Stimulated activated CD8-positive, alpha-beta memory T cell treated with anti-CD3 and anti-CD28 coated beads, Interleukin-4, amount 100 ng/mL, for 24 hours (primary cell): ENCODE measurements at places on chromosomes 4 and X.

GRCh38 chr4:141463678-141464077 lies 172.7 kb upstream of the IL15 start:
- no peak for DNase-seq

GRCh38 chr4:74874753-74875367 lies 58.1 kb upstream of the PARM1 start:
- DNase-seq = no peak

DNA sequence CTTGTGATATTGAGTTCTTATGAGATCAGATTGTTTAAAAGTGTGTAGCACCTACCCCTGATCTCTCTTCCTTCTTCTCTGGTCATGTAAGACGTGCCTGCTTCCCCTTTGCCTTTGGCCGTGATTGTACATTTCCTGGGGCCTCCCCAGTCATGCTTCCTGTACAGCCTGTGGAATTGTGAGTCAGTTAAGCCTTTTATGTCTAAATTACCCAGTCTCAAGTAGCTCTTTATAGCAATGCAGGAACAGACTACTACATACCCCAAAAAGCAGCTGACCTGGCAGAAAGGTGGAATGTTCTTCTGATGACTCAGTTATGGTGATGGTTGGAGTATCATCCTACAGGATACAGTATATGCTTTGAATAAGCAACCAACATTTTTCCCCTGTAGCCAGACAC lies 11.4 kb upstream of the MCUB start:
- DNase-seq = no peak

DNA sequence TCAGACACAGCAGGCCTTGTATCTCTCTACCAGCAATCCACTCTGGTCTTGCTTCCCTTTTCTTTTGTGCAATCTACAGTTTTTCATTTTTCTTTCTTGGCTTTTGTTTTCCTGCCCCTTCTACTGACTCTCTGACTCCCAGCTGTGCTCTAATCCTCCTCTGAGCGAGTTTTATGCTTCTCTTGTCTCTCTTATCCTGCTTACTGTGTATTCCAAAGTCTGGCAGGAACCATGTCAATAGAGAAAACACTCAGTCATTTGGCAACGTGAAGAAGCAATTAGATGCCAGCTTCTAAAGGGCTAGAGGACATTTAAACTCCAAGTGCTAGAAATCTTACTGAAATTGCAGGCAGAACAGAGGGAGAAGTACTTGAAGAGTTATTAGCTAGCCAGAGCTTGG lies 984.6 kb upstream of the TENM3 start:
- DNase-seq = no peak

GRCh38 chr4:56164907-56165306 lies 216.2 kb downstream of the CEP135 start:
- DNase-seq = no peak

- DNase-seq = no peak
Measured at GRCh38 chr4:22667332-22667940, 25.3 kb upstream of the GBA3 start.

DNA sequence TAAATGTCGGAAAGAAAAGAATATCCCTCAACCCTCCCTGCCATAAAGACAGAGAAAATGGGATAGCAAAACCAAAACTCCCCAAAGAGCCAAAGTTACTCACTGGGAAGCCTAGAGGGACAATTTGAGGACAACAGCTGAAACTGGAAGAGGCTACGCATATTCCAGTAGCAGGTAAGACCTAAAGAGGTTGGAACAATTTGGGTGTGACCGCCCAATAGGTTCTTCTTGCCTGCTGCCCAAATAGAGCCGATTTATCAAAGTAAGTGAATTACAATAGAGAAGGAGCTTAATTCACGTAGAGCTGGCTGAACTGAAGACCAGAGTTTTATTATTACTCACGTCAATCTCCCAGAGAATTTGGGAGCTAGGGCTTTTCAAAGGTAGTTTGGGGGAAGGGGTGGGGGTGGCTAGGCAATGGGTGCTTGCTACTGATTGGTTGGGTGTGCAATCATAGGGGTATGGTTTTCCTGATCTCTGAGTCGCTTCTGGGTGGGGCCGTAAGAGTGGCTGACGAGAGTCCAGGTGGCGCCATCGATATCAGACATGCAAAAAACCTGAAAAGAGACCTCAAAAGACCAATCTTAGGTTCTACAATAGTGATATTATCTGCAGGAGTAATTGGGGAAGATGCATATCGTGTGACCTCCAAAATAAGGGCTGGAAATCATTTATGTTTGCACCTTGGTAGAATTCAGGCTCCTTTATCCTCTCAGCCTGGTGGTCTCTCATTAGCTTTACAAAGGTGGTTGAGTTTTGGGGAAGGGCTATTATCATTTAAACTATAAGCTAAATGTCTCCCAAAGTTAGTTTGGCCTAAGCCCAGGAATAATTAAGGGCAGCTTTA lies 39.0 kb upstream of the SLC7A3 start:
- no peak for DNase-seq

- DNase-seq = no peak
Measured at GRCh38 chr4:38367642-38368174, 296.3 kb upstream of the KLF3 start.

DNA sequence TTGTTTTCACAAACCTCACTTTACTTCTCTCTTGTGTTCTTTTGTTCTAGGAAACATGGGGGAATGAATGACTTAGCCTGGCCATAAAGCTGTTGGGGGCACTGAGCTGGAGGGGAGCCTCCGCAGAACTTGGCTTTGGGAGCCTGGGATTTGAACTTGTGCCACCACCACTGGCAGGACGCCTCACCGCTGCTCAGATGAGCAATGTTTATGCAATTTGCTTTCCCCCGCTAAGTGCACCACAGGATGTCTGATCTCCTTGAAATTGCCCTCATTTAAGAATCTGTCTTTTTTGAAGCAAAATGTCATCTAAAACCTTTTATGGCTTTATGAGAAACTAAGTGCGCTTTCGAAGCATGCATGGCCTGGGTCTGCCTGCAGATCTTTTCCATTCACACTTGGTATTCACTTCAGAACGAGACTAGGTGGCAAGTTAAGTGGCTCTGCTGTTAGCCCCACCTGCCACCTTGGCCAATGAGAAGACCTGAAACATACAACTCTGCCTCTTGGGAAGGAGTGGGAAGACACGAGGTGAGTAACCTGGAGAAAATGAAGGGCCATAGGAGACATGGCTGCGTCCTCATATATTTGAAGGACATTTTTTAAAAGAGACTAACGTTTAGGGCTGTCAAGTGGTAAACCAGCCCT lies 119.3 kb downstream of the LDB2 start:
- no peak for DNase-seq

GRCh38 chr4:4948370-4948769 lies 70.9 kb downstream of the CYTL1 start:
- no peak for DNase-seq

GRCh38 chr4:183356931-183357675 lies 34.9 kb upstream of the CLDN24 start:
- DNase-seq = no peak

- DNase-seq = no peak
Measured at GRCh38 chr4:76691807-76692582, 205.9 kb downstream of the SOWAHB start.

DNA sequence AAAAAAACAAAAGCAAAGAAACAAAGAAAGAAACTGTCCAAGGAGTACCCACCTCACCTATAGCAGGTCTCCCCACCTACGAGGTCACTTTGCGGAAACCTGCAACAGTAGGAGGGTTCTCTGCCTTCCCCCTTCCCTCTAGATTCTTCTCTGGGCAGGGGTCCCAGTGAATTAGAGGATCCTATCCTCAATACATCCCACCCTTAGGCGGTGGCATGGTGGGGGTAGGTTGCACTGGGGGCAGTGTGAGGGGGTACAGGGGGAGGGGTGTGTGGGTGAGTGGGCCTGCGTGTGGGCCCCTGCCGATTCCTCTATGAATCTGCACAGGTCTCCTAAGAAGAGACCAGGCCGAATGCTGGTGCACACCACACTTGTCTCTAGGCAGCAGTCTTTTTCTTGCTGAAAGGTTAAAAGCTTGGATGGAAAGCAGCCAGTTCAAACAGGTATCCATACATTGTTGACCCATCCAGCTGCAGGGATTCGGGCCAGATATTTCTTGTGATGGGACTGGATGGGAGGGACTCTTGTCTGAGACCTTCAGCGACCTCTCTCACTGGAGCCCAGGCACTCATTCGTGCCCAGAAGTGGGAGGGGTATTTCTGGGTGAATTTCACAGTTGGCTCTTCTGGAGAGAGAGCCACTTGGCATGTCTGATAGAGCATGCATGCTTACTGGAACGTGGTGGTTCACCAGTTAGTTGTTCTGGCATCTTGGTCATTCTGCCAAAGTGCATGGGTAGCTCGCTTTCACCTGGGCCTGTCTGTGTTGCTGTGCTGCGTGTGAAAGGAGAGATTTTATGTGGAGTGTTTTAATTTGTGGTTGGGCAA lies 65.6 kb downstream of the NBDY start:
- no peak for DNase-seq

DNA sequence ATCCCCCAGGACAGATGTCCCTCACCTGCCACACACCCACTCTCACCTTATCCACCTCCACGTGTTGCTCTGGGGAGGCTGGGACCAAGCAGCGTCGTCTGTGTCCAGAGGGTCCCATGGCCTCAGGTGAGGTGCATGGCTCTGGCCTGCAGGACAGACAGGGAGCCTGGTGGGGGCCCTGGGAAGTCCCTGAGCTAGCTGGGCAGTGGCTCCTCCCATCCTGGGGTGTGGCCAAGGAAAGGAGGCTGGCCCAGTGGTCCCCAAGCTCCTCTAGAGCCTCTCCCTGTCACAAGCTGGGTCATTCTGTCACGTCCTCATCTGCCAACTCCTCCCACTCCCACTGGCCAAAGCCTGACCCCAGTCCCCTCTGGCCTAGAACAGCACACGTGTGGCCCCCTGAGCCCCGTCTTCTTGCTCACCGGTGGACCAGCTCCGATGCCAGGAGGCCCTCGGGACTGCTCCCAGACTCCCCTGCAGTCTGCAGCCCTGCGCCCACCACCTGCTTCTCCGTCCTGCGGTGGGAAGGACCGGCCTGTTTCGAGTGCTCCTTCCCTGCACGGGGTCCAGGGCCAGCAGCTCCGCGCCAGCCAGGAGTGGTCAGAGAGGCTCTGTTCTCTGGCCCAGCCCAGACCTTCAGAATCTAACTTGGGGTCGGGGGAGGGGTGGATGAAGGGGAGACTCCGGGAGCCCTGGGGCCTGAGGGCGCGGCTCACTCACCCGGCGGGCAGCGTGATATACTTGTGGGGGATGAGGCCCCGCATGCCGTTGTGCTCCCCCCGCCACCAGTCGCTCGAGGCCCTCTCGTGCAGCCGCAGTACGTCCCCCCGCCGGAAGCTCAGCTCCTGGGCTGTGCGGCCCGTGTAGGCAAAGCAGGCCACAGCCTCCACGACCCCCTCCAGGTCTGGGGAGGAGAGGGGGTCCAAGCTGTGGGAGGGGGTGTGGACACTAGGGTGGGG lies 4.8 kb downstream of the AVPR2 start:
- no peak for DNase-seq

DNA sequence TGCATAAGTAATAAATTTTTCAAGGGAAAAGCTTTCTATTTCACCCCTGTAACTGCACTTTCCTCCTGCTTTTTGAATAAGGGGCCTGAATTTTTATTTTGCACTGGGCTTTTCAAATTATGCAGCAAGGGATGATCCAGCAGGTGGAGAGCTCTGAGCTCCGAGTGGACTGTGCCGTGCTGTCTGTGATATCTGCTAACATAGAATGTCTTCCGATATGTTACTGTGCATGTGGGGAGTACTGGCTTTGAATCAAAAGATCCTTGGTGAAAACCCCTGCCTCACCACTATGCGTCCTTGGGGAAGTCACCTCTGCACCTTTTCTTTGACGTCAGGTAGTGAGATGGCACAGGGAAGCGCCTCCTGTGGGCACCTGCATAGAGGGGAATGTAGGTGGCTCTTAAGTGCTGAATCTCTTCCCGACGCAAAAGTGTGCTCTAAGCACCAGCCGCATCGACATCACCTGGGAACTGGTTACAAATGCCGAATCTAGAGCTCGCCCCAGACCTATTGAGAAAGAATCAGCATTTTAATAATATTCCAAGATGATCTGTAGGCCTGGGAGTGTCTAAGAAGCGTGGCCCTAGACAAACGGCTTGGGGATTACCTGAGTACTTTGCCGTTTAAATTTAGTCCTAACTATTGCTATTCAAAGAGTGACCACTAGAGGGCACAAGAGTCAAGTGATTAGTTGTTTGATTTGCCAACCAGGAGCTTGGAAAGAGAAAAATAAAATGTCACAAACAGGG lies 19.2 kb upstream of the WFS1 start:
- DNase-seq = no peak

DNA sequence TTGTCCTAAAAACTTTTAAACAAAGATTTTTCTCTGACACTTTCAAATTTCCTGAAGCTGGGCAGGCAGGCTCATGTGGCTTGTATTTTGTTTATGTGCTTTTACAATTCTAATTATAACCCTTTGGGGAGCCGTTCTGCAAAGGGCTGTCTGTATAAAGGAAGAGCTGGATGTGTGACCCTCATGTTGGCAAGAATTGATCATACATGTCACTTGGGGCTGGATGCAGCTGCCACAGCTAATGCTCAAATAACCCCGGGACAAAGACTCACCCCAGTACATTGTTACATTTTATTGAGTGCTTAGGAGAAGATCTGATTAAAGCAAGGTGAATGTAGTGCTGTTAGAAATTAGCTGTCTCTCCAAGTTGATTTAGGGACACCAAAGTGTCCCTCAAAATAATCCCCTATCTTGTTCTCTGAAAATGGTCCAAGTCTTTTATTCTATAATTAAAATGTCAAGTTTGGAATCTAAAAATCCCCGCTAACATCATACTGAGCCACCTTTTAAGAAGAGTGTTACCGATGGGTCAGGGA lies 13.0 kb upstream of the DAPP1 start:
- no peak for DNase-seq

DNA sequence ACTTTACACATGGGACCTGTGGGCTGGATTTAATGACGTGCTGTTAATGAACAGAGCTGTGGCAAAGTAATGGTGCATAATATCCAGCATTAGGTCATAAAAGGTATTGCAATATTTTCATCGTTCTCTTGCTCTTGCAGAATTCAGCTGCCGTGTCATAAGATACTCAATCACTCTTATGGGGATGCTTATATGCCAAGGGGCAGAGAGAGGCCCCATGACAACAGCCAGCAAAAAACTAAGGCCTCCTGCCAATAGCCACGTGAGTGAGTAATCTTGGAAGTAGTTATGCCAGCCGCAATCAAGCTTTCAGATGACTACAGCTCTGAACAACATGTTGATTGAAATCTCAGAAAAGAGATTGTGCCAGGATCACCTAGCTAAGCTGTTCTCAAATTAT lies 616.9 kb downstream of the FSTL5 start:
- no peak for DNase-seq

DNA sequence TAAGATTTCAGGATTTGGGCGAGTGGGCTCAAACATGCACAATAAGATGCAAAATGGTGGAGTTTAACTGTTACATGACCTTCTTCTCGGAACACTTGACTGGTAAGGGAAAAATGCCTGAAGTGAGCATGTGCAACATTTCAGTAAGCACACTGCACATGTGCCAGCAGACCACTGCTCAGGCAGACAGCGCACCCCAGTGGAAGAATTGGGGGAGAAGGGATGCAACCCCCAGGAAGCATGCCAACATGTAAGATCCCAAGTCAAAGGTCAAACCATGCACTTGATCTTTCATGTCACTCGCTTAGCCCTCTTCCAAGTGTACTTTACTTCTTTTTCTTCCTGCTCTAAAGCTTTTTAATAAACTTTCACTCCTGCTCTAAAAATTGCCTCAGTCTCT lies 256.3 kb downstream of the CENPC start:
- no peak for DNase-seq

- no peak for DNase-seq
Measured at GRCh38 chrX:143683486-143683885, 37.1 kb downstream of the SPANXN2 start.
